ENCODE measurements at places on chromosomes 6 and 20.

DNA sequence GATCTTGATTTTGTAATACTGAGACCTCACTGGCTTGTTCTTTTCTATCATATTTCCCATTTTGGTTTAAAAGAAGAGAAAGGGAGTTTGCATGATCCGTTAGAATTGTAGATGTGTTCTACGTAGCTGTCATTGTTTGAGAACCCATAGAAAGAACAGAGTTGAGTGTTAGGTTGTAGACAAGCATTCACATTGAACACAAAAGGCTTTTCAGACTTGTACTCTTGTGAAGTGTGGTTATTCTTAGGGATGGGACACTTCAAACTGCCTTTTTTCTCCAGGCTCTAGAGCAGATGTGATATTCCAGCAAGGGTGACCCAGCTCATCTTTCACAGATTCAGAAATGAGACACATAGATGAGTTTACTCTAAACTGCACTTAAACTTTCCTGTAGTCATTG, 19.9 kb downstream of the FOXO3 start:
- no peak for DNase-seq

DNA sequence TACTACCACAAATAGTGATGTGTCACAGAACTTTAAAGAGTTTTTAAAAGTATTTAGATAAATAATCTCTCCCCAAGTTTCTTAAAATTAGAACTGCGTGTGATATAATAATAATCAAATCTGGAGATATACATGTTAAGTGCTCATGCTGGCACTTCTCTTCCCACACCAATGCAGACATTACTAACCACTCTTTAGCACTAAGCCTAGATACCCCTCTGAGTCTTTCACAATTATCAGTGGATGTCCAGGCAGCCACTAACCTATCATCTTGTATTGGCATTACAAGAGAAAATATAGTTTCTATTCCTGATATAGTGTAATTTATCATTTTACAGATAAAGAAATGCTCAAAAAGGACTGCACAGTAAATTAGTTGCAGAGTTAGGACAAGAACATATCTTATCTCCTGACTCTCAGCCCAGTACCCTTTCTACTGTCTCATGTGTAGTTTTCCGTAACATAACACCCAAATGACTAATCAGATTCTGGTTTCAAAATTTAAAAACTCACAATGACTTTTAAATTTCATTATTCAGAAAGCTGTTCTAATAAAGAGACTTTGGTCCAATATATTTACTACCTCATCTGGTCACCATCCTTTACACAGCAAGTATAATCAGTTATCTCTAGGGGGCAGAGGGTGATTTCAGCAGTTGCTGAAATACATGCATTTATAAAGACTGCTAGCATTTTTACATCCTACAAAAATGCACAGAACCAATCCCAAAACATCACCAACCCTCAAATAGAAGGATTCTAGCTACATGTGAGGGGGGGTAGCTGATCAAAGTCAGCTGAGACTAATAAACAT, 215.5 kb upstream of the MCHR2 start:
- no peak for DNase-seq

- no peak for DNase-seq
These were observed 106.7 kb upstream of the DTNBP1 start for GRCh38 chr6:15769511-15770018.

- no peak for DNase-seq
These were observed 4.3 kb upstream of the SERINC3 start for GRCh38 chr20:44526129-44526528.

- DNase-seq: no peak
These were observed 126.4 kb downstream of the SCML4 start for GRCh38 chr6:107697682-107698081.

- no peak for DNase-seq
These were observed 76.5 kb upstream of the TSHZ2 start for GRCh38 chr20:52895701-52896100.

DNA sequence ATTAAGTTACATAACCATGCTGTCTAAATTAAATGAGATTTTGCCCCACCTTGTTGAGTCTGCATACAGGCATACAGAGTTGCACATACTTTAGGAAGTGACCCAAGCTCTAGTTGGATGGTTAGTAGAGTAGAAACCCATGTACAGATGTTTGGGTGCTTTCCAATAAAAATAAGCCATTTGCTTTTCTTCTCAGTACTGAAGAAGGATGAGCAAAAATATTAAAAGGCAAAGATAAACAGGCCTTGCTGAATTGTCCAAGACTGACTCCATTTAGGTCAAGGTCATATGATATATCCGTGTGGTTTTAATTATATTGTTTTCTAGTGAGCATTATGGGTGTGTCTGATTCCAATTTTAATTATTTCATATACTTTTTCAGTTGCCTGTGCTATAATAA, 589.4 kb downstream of the RFPL4B start:
- no peak for DNase-seq

- DNase-seq: no peak
These were observed 4.5 kb downstream of the DEK start for GRCh38 chr6:18259675-18260447.

DNA sequence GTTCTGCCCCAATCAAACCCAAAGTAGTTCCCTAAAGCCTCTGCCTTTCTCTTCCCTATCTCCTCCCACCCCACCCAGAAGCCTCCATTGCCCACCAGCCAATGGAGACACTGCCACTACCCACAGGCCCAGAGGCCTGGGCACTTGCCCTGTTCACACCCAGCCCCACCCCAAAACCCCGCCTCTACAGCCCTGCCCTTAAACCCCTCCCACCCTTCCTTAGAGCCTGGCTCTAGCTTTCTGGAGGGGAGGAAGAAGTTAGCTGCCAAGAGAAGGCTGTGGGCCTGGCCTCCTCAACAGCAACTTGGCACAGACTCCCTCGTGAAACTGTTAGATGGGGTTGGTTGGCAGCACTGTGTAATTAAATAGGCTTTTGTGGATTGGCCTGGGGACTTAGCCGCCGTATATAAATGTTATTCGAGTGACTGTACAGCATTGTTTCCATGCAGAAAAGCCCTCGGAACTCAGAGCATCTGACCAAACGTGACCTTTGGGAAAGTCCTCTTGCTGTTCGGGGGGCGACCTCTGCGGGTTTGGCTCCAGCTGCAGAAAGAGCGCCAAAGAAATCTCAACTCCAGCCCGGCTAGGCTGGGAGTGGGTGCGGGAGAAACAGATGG, 31.4 kb downstream of the COL11A2 start:
- no peak for DNase-seq
